ENCODE measurements at places on chromosomes 2 and 18. TPM values are rescaled to one million over a fixed set of nuclear protein-coding genes. Genes with fewer than 3 reads are reported as not detected.

PPP1R1C gene
- total RNA-seq = 13.8 TPM

MTX2 gene
- total RNA-seq = 35.7 TPM

NEB gene
- 0.59 TPM for total RNA-seq

TDRD15 gene
- not detected for total RNA-seq

OSR1 gene
- total RNA-seq = 0.42 TPM

- no peak overlapping the region for H3K4me3 ChIP-seq
- peaks cover 3% of the 10 kb centered on the region for H3K27me3 ChIP-seq
- H3K36me3 ChIP-seq = no peaks in the 10 kb centered on the region
- H3K4me1 ChIP-seq = peaks cover 27% of the 10 kb centered on the region
- H3K27ac ChIP-seq = no peak overlapping the region
These were observed 19.7 kb upstream of the DYNC2LI1 start for GRCh38 chr2:43754180-43754579.

DNA sequence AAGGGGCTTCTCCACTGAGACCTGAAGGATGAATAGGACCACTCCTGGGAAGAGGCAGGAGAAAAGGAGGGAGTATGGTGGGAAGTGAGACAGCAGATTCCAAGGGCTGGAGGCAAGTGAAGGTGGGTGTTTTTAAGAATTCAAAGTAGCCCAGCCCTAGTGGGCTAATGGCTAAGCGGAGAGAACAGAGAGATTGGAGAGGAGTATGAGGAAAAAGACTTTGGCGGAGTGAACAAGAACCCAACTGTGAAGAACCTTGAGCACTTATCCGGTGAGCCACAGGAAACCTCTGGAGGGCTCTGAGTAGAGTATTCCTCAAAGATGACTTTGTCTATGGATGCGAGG, 142.6 kb downstream of the COPS8 start:
- H3K4me3 ChIP-seq = no peak overlapping the region
- DNase-seq = no peak
- no peaks in the 10 kb centered on the region for H3K4me1 ChIP-seq

GRCh38 chr18:52652391-52652790, 312.4 kb downstream of the DCC start:
- H3K4me1 ChIP-seq = no peaks in the 10 kb centered on the region
- H3K36me3 ChIP-seq = no peaks in the 10 kb centered on the region
- no peak overlapping the region for H3K27ac ChIP-seq
